ENCODE measurements at places on chromosomes 7 and 10.

GRCh38 chr10:79552143-79552542, 8.1 kb downstream of the SFTPA2 start:
- no peak for DNase-seq

DNA sequence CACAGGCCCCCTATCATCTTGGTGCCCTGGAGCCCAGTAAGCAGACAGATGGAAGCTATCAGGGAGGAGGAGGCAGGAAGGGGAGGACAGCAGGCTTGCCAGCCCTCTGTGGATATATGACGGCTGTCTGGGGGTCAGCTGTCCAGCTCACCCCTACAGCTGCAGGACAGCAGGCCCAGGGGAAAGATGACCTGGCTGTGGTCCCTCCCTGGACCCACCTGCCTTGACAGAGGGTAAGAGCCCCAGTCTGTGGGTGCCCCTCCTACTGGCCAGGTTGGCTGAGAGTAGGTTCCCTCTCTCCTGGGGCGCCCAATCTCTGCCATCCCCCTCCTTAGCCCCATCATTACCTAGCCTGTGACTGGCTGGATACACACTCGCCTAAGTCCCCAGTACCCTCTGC, 62.5 kb downstream of the C10orf143 start:
- DNase-seq: no peak

GRCh38 chr7:88460650-88461049, 154.0 kb upstream of the STEAP4 start:
- no peak for DNase-seq

DNA sequence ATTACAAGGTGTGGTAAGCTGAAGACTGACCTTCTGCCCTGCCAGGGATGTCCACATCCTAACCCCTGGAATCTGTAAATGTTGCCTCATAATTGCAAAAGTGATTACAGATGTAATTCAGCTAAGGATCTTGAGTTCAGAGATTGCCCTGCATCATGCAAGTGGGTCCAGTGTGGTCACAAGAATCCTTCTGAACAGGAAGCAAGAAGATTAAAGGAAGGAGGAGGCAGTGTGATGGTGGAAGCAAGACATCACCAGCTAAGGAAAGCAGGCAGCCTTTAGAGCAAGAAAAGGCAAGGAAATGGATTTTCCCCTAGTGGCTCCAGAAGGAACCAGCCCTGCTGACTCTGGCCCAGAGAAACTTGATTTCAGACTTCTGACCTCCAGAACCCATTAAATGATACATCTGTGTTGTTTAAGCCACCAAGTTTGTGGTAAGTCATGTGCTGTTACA, 78.1 kb downstream of the USP6NL start:
- no peak for DNase-seq

DNA sequence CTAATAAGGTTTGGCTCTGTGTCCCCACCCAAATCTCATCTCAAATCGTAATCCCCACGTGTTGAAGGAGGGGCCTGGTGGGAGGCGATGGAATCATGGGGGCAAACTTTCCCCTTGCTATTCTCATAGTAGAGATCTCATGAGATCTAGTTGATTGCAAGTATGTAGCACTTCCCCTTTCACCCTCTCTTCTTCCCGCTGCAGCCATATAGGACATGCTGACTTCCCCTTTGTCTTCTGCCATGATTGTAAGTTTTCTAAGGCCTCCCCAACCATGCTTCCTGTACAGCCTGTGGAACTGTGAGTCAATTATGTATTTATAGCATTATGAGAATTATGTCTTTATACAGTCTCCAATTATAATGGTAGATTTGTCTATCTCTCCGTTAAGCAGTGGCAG, 594.5 kb downstream of the ACTR3B start:
- no peak for DNase-seq

GRCh38 chr10:49298671-49298982, 343 bp upstream of the C10orf71 start:
- DNase-seq: no peak

DNA sequence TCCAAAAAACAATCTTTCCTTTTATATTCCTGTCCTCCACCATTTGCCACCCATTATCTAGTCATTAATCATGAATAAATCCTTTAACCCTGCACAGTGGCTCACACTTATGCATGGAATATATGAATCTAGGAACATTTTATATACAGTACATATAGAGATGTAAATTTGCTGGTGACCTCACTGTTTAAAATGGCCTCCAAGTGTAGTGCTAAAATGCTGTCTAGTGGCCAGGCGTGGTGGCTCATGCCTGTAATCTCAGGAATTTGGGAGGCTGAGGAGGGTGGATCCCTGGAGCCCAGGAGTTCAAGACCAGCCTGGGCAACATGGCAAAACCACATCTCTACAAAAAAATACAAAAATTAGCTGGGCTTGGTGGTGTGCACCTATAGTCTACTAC, 9.6 kb downstream of the NANOS1 start:
- DNase-seq: no peak

DNA sequence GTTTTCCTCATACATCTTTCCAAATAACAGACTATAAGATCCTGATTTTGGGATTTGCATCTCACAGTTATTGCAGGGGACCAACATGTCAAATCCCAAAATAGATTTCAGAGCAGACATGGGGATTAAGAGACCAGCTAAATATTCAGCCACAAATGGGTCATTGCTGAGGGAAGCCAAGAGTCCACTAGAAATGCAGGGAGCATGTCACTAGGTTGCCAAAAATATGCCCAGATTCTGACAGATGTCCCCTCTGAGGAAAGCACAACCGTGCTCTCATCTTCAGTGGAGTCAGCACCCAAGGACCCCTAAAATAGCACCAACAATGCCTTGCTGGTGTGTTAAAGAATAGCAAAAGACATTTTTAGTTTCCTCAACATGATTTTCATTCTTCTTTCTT, 56.2 kb upstream of the AGK start:
- no peak for DNase-seq

DNA sequence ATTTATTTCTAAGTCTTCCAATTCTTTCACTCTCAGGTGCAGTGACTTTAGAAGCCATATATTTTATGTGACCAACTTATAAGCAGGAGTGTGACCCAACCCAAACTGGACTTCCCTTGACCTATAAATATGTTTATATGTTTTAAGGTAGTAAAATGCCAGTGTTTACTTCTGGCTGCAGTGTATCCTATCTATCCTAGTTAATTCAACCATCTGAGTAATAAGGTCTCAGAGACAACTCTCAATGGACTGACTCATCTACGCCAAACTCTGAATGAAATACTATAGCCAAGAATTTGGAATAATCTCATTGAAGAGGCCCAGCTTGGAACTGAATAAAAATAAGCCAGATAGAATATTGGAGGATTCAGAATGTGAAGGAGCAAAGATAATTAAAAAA, 544.5 kb upstream of the SORCS1 start:
- no peak for DNase-seq

DNA sequence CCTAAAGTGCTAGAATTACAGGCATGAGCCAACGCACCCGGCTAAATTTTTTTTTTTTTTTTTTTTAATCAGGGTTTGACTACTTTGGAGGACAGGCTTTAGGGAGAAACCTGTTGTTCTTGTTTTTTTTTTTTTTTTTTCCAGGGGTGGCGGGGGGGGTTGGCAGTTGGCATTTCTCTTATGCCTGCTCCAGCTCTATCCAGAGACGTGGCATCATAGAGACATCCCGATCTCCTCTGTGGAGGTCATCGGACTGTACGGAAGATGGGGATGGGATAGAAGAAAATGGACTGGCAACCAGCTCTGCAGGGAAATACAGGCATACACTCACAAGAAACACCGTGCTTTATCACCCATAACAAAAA, 130.8 kb downstream of the PRPF18 start:
- DNase-seq: no peak

DNA sequence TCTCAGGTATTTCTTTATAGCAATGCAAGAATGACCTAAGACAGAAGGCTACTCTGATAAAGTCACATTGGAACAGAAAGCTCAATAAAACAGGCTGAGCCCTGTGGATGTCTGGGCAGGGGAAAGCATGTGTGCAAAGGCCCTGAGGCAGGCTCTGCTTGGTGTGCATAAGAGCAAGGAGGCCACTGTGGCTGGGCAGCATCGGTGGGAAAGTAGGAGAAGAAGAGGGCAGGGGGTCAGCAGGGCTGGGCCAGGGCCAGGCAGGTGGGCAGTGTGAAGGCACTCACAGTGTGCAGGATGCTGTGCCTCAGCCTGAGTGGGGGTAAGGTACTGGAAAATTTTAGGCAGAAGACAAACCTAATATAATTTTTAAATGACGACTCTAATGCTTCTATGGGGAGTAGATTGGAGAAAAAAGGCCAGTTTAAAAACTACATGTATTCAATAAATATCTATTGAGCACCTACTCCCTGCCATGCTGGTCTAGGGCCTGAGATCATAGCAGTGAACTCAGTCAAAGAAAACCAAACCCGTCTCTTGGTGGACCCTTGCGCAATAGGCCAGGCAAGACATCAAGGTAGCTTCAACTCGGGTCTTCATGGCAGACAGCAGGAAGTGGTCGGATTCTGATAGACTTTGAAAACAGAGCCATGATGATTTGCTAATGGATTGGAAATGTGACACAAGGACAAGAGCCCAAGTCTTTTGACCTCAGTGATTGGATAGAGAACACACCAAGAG, 572.3 kb downstream of the TCERG1L start:
- no peak for DNase-seq

DNA sequence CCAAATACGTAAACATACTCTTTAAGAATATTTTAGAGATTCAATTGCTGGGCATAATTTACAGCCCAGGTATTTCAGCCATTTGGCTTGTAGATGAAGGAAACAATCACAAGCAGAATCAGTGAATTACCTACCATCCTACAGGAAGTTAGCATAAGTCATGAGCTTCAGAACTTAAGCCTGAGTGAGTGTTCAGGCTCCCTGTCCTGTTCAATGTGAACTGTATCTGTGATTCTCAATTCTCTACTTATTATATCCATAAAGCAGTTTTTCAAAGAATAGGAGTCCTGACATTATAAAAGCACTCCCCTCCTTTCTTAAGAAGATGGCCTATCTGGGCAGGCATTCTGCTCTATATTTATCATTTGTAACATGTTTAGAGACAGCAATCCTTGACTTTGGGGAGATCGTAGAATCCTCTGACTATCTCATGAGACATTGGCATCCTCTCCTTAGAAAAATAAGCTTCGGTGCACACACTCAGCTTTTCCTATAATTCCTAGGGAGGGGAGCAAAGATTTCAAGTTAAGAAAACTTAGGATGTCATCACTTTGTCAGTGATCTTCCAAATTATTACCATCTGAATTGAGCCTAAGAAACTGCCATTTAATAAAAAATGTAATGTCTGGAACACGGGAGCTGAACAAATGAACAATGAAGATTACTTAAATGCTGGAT, 645.2 kb upstream of the IGFBP3 start:
- no peak for DNase-seq

DNA sequence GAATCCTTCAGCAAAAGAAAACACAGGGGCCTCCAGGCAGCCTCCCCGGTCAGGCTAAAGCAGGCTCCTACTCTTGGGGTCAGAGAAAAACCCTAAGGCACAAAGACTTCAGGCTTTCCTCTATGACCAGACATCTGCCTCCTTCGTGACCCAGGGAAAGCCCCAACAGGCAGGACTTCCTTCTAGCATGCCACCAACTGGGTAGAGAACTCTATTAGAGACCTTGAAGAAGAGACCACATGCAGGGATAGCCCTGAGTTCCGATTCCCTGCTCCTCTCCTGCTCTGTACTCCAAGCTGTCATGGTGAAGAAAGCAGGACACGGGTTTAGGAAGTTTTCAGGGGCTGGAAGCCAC, 1.3 kb downstream of the TRPV6 start:
- DNase-seq: no peak

DNA sequence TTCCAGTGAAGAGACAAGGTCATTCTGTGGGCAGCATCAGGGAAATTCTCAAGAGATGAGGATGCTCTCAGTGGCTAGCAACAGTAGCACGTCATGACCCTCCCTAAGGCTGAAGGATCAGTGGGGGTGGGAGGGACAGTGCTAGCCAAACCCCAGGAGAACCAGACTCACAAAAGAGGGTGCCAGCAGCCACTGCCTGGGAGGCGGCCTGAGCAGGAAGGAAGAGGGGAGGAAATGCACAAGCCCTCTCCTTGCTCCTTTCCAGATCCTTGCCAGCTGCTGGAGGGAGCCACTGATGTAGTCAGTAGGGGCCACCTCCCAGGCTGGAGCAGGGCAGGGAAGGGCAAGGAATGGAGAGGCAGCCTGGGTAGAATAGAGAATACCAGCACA, 302.7 kb downstream of the RPS24 start:
- DNase-seq: no peak

DNA sequence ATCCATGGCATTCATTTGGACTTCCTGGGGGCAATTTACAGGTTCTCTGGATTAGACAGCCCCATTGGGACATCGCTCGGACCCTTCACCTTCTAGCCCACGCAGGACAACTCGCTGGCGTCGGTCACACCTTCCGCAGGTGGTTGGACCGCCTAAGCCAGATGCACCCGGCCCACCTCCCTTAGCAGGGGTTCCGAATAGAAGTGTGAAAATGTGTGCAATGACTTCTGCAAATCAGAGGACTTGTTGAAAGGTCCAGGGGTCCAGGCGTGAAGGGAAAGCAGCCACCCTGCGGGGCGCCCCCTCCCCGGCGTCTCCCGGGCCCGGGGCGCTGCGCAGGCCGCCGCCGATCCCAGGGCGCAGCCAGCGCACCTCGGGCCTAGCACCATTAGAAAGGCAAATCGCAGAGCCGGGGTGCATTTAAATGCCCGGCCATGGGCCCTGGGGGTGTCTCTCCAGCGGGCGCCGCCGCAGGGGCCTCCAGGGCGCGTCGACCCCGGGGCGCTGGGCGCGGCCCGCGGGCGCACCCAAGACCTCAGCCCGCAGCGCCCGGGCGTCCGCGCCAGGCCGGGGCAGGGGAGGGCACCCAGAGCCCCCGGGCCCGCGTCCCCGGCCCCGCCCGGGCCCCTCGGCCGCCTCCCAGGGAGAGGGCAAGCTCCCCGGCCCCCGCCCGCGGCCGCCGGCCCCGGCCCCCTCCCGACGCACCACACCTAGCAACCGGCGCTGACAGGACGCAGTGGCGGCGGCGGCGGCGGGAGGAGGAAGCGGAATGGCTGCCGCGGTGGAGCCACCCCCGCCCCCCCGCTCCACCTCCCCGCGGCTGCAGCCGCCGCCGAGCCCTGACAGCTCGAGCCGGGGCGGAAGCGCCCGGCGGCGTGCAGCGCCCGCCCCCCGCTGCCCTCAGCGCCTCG, 1.2 kb downstream of the JAZF1 start:
- DNase-seq: peak; percentile 70

GRCh38 chr10:50244201-50244600, 7.1 kb downstream of the ASAH2 start:
- no peak for DNase-seq

DNA sequence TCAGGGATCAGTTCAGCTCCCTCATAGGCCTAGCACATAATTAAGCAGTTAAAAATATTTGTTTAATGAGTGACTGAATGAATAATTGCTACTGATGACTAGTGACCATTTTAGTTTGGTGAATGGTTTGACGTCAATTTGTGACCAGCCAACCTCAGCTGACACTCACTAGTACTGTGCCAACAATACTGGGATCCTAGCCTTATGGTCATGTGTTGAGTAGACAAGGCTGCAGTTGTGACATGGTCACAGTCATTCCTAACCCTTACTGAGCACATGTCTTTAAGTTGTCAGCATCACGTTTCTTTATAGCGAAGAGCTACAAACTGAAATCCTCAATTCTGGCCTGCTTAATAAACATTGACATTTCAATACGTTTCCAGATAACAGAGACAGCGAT, 86.9 kb upstream of the SLC26A5 start:
- DNase-seq: no peak
